ENCODE measurements at places on chromosomes 12 and 14.

- no peak for DNase-seq
Observed at GRCh38 chr12:46342562-46343033, 30.0 kb downstream of the SLC38A2 start.

DNA sequence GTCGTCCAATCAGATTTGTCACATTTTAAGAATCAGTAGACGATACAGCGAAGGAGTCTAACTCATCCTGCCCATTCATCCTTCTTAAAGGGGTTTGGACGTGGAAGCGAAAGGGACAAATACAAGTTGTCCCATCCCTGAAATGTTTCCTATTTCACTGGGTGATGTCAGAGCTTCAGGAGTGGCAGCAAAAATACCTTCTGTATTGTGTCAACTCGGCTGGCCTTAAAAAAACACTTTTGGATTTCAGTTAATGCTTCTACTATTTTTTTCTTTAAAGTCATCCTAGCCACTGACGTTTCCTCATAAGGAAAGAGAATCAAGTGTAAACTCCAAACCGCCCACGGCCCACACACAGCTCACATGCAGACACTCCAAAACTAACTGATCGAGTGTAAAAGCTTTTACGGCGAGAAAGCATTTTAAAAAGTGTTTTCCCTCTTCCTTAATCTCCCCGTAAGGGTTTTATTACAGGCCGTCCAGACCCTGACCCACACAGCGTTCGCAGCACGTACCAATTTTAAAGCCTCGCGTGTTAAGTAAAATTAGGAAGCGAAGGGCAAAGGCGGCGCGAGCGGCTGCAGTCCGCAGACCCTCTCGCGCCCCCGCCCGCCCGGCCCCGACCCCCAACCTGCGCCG, 593 bp downstream of the CFL2 start:
- DNase-seq = peak; percentile 23

DNA sequence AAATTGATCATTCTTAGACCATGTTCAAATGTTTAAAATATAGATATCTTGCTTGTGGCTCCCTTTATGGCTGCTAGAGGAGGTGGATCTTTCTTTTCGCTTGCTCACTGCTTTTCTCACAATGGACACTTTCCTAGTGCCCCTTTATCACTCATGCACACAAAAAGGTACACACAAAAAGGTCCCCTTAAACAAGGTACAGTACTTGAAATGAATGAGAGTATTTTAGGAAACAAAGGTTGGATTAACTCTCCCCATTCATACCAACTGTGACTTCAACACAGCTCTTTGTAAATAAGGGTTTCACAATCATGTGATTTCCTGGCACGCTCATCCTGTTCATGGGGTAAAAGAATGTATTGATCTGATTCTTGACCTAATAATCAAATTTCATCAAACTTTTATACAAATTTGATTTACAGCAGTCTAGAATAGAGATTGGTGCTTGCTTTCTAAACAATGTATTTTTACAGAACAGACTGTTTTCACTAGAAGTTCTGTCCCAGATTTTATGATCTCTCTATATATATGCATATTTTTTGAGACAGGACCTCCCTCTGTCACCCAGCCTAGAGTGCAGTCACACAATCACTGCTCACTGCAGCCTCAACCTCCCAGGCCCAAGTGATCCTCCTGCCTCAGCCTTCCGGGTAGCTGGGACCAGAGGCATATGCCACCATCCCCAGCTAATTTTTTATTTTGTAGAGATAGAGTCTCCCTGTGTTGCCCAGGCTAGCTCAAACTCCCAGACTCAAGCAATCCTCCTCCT, 34.4 kb upstream of the EPS8 start:
- DNase-seq = peak; percentile 65

DNA sequence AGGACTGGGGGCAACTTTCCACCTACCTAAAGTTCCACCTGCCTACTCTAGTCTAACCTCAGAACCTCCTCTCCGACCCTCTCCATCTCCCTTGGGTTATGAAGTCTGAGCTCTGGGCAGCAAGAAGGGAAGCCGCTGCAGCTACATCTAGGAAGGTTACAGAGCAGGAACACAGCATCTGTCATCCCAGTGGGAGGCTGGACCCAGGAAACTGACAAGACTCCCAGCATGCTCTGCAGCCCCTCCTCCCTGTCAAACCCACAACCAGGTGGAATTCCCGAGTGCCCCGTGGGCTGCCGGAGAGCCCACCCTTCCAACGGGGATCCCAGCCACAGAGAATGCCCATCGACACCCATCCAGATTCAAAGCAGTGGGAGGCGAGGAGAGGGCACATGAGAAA, 2.1 kb downstream of the TESC start:
- DNase-seq = no peak

DNA sequence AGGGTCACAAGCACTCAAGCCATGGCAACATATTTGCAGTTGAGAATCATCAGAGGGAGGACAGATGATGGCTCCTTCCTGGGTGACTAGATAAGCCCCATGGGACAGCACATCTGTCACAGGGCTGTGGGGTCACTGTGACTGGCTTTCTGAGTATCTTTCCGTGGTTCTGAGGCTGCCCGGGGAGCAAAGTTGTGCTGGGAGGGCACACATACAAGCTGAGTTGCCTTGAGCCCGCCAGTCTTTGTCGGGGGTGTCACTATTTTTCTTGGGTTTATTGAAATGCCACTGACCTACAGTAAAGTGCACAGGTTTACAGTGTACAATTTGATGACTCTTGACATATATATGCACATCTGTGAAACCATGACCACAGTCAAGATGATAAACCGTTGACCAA, 17.2 kb upstream of the KIF26A start:
- no peak for DNase-seq

GRCh38 chr12:118377021-118377883, 897 bp downstream of the SUDS3 start:
- DNase-seq = no peak
